ENCODE measurements at places on chromosomes 4 and X. TPM values are rescaled to one million over a fixed set of nuclear protein-coding genes. Genes with fewer than 3 reads are reported as not detected.

GRCh38 chr4:52822583-52822971 is 39.5 kb upstream of the RASL11B start:
- DNase-seq: no peak

DNA sequence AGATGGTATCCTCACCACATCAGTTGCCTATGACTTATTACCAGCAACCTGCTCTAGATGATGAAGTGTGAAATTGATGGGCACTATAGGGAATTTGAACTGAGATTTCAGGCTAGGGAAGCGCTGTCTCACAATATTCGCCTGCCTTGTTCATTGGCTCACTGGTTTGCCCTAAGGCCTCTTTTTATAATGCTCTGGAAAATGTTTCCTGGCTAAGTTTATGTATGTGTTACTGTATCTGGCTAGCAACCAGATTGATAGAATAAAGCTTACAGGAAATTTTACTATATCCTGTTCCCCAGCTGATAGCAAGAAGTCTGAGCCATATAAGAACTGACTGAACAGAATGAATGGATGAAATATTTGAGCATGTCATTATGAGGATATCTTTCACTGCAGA is 71.6 kb downstream of the GSTCD start:
- no peak for DNase-seq

SPANXA1 gene
- polyA plus RNA-seq: not detected

DNA sequence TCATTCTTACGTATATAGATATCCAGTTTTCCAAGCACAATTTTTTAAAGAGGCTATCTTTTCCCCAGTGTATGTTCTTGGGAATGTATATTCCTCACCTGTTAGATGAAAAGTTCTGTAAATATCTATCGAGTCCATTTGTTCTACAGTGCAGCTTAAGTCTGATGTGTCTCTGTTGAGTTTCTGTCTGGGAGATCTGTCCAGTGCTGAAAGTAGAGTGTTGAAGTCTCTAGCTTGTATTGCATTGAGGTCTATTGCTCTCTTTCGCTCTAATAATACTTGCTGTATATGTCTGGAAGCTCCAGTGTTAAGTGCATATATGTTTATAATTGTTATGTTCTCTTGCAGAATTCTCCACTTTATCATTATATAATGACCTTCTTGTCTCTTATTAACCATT is 373.1 kb downstream of the PPARGC1A start:
- DNase-seq: no peak

CXorf49B gene
- not detected for polyA plus RNA-seq

GRCh38 chr4:176539785-176540175 is 220.0 kb downstream of the SPCS3 start:
- no peak for DNase-seq

GRCh38 chr4:145840162-145840768 is 98.4 kb downstream of the ZNF827 start:
- DNase-seq: no peak

- no peak for DNase-seq
Observed at GRCh38 chr4:25863831-25864418, 1.1 kb upstream of the SEL1L3 start.

SH3RF1 gene
- polyA plus RNA-seq: 20.8 TPM

- no peak for DNase-seq
Observed at GRCh38 chrX:54640736-54641135, 110.7 kb downstream of the GNL3L start.

DNA sequence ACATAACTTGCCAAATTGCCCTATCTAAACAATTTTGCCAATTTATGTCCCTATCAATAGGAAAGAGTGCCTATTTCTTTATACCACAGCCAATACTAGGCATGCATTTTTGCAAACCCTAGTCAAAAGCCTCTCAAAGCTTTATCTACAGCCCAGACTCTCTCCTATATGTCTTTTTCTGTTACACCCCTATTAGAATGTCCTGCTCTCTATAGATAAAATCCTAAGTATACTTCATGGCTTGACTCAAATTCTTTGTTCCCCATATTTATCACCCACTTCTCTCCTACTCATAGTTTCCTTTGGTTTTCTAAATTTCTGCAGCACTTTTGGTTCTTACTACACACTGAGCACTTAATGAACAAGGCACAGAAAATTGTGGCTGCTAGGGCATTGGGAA is 38.0 kb downstream of the NUP62CL start:
- DNase-seq: no peak

HSFX2 gene
- not detected for polyA plus RNA-seq

AMTN gene
- not detected for polyA plus RNA-seq

GRCh38 chr4:146338512-146338911 is 124.2 kb downstream of the REELD1 start:
- no peak for DNase-seq

- DNase-seq: no peak
Observed at GRCh38 chrX:3450881-3451570, 104.6 kb upstream of the MXRA5 start.

GRCh38 chr4:93911671-93912070 is 83.1 kb downstream of the ATOH1 start:
- no peak for DNase-seq

DNA sequence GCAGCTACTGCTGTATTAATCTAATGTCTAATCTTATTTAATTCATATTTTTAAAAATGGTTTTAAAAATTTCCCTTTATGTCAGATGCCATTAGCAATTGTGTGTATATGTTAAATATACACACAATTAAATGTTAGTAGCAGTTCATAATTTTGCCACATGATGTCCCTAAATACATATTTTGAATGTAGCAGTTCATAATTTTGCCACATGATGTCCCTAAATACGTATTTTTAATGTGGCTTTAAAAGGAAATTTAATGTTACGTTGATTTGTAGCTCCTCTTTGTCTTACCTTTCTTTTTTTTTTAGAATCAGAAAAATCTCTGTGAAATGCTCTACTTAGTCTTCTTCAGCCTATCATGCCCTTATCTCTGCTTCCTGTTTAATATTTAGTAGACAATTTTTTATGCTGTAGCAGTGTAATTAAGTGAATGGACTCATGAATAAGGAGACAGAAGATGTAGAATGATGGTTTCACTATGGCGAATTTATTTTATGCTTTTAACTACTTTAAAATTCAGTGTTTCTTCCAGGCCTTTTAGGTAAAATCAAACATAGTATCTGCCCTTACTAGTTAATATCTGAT is 26.1 kb downstream of the RBM46 start:
- no peak for DNase-seq

SULT1E1 gene
- polyA plus RNA-seq: not detected

HSFX4 gene
- polyA plus RNA-seq: not detected

GRCh38 chr4:1576961-1577821 is 106.9 kb downstream of the FAM53A start:
- DNase-seq: peak; percentile 54

GRCh38 chr4:147780137-147780777 is 48.4 kb downstream of the ARHGAP10 start:
- DNase-seq: no peak

GRCh38 chr4:181670506-181670905 is 572.7 kb upstream of the TENM3 start:
- DNase-seq: no peak

GRCh38 chrX:42695800-42696358 is 82.1 kb downstream of the PPP1R2C start:
- no peak for DNase-seq

DNA sequence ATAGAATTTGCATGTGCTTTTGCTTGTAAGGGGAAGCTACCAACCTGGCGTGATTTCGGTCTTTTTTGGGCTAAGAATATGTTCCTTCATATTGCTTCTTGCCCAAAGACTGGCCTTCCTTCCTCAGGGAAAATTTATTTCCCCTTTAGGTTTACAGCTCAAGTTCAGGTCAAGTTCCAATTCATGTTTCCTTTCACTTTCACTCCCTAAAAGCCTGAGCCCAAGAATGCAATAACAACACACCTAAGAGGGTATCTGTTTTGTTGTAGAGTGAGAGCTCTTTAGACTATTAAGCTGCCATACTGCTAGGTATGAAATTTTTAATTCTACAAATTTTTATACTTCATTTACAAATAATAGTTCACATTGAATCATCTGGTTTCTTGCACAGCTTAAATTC is 299.6 kb downstream of the TLL1 start:
- DNase-seq: no peak

SLC7A11 gene
- polyA plus RNA-seq: 0.60 TPM

NLGN4X gene
- not detected for polyA plus RNA-seq

DNA sequence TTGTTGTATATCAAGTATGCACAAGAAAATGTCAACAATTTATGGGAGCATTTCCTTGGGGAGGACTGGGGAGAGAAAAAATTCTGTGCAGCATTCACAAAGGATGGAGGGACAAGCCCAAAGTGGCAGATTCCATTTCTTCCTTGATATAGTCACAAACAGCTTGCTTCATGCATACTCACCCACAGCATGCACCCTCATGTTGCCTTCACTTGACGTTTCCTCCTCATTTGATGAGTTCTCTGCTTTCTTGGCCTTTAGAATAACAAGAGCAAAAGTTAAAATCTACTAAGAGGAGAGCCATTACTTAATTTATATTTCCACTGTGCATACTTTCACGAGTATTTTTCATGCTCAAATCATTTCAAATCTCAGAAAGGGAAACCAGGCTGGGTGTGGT is 37.7 kb downstream of the SPARCL1 start:
- no peak for DNase-seq

TRPC3 gene
- polyA plus RNA-seq: not detected

- no peak for DNase-seq
Observed at GRCh38 chrX:134865682-134866255, 125.0 kb upstream of the SMIM10 start.

IRF2 gene
- polyA plus RNA-seq: 41.8 TPM

- no peak for DNase-seq
Observed at GRCh38 chrX:65635822-65636221, 31.6 kb upstream of the MSN start.

DNA sequence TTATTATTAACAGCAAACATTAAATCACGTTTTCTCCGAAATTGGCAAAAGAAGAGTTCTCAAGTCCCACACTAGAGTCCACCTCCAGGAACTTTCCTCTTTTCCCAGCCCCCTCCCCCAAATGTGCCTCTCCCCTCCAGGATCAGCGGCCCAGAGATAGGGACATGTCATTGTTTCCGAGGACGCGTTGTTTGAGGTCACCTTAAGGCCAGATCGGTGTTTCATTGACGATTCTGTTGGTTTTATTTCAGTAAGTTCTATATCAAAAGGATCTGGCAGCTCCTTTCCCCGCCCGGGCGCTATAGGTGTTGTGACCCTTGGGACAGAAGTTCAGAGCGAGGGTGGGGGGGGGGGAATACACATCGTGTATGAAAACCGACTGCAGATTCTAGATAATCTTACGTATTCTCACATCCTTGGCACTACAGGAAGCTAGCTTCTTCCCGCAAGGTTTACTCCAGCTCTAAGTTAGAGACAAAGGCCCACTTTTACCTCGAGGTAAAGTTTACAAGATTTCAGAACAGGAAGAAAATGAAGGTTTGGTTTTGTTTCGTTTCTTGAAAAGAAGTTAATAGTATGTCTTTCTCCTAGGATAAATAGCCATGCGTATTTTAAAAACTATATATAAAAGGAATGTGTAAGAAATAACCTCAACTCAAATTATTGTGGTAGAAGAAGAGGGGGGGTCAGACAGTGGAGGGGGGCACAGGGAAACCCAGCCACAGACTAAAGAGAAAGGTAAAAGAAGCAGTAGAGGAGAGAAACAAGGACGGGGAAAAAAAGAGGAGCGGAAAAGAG is 739 bp upstream of the MSX1 start:
- no peak for DNase-seq

GRCh38 chrX:30777575-30777974 is 111.5 kb downstream of the TAB3 start:
- DNase-seq: no peak

YY2 gene
- polyA plus RNA-seq: not detected

FGFBP2 gene
- 2.5 TPM for polyA plus RNA-seq

DNA sequence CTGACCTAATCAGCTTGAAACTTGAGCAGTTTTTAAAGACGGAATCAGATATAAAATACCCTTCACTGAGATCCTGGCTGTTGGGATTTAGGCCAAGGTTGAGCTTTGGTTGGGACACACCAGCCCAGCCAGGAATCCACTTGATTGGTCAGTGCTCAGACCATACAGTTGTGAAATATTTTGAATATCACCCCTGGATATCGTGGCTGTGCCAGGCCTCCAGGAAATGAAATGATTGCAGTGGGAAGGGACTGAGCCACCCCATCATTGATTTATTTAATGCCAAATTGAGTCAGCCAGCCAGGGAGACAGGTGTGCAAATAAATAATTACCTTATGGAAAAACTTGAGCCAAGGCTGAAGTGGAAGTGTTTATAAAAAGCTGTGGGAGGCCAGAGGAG is 128.4 kb upstream of the SCML1 start:
- no peak for DNase-seq

DNA sequence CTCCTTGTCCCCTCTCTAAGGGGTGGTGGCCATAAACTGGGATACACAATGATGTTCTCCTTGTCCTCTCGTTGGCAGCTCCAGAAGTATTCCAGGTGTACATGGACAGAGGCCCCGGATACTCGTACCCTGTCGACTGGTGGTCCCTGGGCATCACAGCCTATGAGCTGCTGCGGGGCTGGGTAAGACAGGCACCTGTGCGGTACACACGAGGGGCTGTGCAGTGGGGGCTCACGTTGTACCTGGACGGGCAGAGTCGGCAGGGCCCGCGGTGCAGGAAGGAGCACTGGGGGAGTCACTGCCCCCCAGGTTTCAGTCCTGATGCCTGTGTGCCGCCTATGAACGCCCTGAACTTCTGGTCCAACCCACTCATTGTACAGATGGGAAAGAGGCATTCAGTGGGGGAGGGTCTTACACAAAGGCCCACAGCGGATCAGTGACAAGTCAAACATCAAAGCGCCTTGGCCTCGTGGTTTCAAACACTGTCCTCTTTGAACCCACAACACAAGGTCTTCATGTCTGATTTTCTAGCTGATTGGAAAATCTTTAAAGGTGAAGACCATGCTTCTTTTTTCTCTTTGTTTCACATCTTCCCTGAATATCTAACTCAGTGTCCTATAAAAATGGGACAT is 261.6 kb downstream of the EVC2 start:
- DNase-seq: no peak

GRCh38 chr4:42483426-42484379 is 86.4 kb downstream of the SHISA3 start:
- DNase-seq: peak; percentile 76

GRPR gene
- polyA plus RNA-seq: not detected

DNA sequence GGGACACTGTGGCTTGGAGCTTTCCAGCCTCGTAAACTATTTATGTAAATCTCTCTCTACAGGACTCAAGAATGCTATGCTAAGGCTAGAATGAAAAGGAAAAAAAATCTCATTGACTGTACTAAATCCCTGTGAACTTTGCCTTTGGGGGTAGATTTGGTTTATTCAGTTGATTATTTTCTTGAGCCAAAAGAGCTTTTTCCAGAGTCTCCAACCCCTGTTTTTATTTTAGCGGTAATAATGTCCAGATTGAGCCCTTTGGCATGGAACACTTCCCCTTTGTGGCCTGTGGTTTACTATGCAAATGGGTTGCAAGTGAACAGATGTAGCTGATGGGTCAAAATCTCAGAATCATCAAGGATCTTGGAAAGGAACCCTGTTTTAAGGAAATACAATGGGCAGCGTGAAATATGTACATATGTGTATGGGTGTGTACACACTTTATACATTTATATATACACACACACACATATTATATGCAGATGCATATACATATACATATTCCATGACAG is 72.9 kb downstream of the FAM9B start:
- DNase-seq: no peak

GRCh38 chrX:136880452-136881013 is at the start of gene RBMX:
RBMX (minus strand) TSS chrX:136880725; CDS start chrX:136879427, 1,298 bp downstream.
- peak; percentile 97 for DNase-seq

GRCh38 chr4:56790691-56791091 is 30.8 kb downstream of the SPINK2 start:
- DNase-seq: no peak

GRCh38 chrX:30668581-30668980 is 15.4 kb downstream of the GK start:
- DNase-seq: no peak

AR gene
- not detected for polyA plus RNA-seq

GRCh38 chrX:7059859-7060258 is 87.7 kb upstream of the STS start:
- DNase-seq: no peak

All from sigmoid colon (tissue), 7 donors.